Stimulated activated CD4-positive, alpha-beta T cell treated with anti-CD3 and anti-CD28 coated beads, Interleukin-2, amount 100 ng/mL, for 24 hours (primary cell): ENCODE measurements at places on chromosomes 2 and 18.
A peak's percentile ranks its signal among the peaks of the same experiment; 100 is the strongest.

DNA sequence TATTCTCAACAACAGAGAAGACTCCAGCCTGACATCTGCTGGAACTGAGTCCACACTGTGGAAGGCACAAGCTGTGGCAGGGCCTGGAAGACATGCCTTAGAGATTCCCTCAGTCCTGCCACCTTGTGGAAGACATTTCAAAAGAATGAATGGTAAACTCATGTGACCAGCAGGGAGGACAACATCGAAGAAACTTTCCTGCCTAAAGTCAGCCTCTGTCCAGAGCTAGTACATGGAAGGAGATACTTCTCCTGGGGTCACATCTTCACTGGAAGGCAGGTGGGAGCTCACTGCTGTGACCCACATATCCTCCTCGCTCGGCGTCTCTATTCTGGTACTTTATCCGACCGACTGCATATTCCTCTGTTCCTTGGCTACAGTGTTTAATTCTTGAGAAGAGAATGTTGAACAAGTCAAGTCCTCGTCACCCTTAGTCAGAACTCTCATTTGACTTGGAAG is 59.5 kb downstream of the PUM2 start:
- no peak for DNase-seq

GRCh38 chr2:54318821-54319220 is 62.8 kb upstream of the TSPYL6 start:
- no peak for DNase-seq

GRCh38 chr2:32264422-32265105 is at the start of gene NLRC4:
NLRC4 (minus strand) TSS chr2:32264886; CDS start chr2:32256775, 8,111 bp downstream.
- DNase-seq: no peak

GRCh38 chr18:34576622-34577021 is 133.5 kb upstream of the DTNA start:
- DNase-seq: no peak

GRCh38 chr2:19865151-19865550 is 36.6 kb downstream of the TTC32 start:
- no peak for DNase-seq

- DNase-seq: peak; percentile 2
Observed at GRCh38 chr18:31723990-31724711, 36.5 kb downstream of the SLC25A52 start.

- DNase-seq: no peak
Observed at GRCh38 chr2:212364112-212364985, 174.3 kb downstream of the ERBB4 start.

GRCh38 chr18:10060469-10060782 is 146.6 kb downstream of the VAPA start:
- no peak for DNase-seq

GRCh38 chr2:110669079-110669478 is 8.8 kb downstream of the BUB1 start:
- DNase-seq: no peak

GRCh38 chr2:220915092-220915623 is 656.9 kb downstream of the EPHA4 start:
- no peak for DNase-seq

DNA sequence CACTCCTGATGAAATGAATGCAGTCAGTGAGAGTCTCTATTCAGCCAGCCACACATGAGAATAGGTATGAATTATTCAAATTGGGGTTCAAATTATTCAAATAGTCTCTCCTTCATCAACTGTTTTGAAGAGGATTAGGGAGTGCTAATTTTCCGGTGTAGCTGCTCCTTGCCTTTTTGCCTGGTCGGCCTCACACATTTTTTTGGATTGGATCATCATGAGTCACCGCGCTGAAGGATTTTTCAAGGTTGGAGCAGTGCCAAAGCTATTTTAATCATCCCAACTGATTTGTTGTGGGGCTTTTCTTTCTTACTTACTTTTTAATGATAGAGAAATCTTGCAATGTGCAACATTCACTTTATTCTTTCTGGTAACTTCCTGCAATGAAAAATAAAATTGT is 2.4 kb upstream of the DTNA start:
- no peak for DNase-seq

DNA sequence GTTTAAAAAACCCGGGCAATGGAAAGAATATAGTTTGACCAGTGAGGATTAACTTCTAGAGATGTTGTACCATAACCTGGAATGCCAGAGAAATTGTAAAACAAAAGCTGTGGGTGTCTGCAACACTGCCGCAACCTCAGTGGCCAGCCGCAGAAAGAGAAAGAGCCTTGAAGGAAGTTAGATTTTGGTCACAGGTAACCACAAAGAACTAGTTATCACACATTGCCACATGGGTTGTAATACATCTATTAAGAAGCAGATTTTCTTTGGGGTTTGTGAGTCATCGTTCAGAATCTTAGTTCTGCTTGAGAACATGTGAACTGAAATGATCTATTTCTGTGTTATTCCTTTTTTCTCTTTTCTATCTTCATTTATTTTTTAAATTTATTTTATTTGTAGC is 222.9 kb upstream of the AGAP1 start:
- DNase-seq: peak; percentile 32

- DNase-seq: no peak
Observed at GRCh38 chr18:12098374-12098773, 4.7 kb downstream of the ANKRD62 start.

DNA sequence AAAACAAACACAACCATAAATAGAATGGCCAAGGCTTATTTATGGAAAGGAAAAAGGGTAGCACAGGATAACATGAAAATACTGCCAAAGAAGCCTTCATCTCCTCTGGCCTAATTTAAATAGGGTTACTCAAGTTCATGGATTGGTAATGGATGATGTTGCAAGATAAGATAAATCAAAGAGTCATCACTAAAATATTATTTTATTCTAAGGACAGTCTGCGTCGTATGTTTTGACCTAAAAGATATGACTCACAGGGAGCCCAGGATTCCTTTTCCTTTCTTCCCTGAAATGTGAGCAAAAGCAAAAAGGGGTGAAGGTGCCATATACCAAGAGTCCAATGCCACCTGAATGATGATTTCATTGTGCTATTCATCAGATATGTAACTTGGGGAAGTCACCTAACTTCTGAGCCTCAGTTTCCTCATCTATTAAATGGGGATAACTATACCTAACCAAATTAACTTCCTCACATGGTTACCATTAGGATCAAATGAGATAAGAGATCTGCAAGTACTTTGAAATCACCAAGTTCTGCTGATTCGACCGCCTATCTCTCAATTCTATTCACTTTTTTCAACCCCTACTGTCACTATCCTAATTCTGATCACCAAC is 137.7 kb downstream of the THADA start:
- no peak for DNase-seq

DNA sequence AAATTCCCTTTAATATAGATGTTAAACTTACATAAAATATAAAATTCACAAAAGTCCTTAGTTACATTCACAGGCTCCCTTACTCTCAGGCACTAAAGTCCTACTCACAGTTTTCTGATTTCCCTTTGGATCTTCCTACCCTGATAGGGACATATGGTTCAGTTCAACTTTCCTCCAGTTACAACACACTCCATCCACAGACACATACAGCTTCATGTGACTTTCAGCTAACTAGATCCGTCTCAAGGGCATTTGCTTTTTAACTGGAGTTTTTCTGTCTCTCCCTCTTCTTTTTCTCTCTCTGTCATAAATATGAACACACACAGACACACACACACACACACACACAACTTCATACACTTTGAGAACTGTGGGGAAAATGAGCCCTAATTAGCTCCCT is 419.2 kb downstream of the LRP1B start:
- no peak for DNase-seq

GRCh38 chr2:239671471-239671870 is 270.7 kb upstream of the HDAC4 start:
- no peak for DNase-seq
